Renal pelvis (tissue), 12 donors: ENCODE measurements at places on chromosomes 2 and 18. TPM values are rescaled to one million over a fixed set of nuclear protein-coding genes. Genes with fewer than 3 reads are reported as not detected.

The IWS1 gene
- 77.2 TPM for polyA plus RNA-seq

The GATA6 gene
- 10.6 TPM for polyA plus RNA-seq

The ABCG5 gene
- 0.84 TPM for polyA plus RNA-seq

The EFR3B gene
- polyA plus RNA-seq: 8.6 TPM

The SLC5A7 gene
- 0.76 TPM for polyA plus RNA-seq

The UCN gene
- 1.0 TPM for polyA plus RNA-seq

The TRMT61B gene
- 18.8 TPM for polyA plus RNA-seq

The LGALSL gene
- polyA plus RNA-seq: 34.6 TPM

The CREG2 gene
- 0.96 TPM for polyA plus RNA-seq

The PDE1A gene
- polyA plus RNA-seq: 19.8 TPM

The DPP10 gene
- 12.1 TPM for polyA plus RNA-seq

GRCh38 chr18:24366328-24366727, 31.3 kb downstream of the OSBPL1A start:
- no peak for DNase-seq

GRCh38 chr18:72973841-72974240, 106.1 kb upstream of the NETO1 start:
- DNase-seq: no peak

- DNase-seq: no peak
These were observed 1.9 kb downstream of the COA5 start for GRCh38 chr2:98606431-98606830.

GRCh38 chr18:42925036-42925435, 190.4 kb downstream of the RIT2 start:
- no peak for DNase-seq

DNA sequence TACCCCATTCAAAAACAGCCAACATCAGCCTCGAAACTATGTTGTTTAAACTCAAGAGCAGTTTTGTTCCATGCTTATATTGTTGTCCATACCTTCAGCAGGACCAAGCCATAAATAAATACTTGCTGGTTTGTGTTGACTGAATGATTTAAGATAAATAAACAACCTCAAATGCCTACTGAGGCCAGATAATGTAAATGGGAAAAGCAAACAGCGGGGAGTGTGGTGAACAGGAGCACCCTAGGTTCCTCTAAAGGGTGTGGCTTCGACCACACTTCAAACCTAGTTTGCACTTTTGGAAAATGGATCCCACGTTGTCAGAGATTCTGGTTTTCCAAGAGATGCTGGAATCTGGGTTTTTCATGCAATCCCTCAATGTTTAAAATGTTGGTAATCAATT, 1.7 kb upstream of the PMAIP1 start:
- no peak for DNase-seq

DNA sequence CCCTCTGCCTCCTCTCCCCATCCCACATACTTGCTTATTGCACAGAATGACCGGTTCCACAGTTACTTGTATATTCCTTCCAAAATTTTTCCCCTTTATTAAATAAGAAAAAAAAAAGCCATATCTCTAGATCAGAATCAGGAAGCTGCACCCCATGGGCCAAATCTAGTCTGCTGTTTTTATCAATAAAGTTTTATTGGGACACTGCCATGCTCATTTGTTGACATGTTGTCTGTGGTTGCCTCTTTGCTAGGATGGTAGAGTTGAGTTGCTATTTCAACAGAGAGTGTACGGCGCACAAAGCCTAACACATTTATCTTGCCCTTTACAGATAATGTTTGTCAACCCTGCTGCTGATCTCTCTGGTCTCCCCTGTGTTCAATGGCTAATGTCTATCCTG, 15.8 kb upstream of the PIEZO2 start:
- no peak for DNase-seq

- DNase-seq: no peak
These were observed 28.0 kb downstream of the ARID5A start for GRCh38 chr2:96564563-96564962.

GRCh38 chr2:172098650-172099471, 3.8 kb downstream of the DLX2 start:
- DNase-seq: no peak

DNA sequence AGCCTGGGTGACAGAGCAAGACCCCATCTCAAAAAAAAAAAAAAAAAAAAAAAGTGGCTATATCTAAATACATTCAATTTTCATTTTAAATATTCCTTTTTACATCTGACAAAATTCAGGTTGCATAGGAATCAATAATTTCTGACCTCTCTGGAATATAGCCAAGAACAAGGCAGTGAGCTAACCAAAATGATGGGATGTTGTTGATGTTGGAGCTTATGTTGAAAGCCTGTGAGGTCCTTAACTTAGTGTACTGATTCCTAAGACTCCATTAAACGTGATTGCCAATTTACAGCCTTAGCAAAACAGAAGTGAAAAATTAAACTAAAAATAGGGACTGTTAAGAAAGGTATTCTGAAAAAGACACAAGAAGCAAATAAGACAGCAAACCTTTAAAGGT, 109.6 kb downstream of the MEP1B start:
- DNase-seq: no peak

DNA sequence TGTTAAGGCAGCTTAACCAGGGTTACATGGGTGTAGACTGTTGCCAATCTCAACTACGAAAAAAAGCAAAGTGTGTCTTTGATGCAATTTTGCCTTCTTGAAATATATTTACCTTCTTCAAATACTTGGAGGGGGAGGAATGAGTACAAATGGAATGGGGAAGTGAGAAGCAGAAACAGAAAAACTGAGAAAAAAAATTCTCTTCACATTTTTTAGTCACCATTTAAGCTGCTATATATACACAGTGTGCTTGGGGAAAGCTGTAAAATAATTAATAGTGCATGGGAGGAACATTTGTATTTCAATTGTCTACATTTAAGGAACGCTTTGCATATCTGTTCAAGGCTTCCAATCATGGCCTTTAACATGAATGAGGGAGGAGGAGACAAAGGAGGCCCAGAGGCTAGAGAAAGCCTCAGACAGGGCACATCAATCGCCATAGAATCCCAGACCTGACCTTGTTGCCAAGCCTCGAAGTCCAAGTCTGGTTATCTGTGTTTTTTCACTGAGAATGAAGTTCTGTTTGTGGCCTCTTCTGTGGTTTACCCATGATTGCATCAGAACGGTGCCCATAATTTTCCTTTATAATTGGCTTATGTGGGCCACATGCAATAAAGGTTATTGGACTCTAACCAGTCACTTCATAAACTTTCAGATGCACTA, 158.6 kb downstream of the PIK3C3 start:
- DNase-seq: no peak

DNA sequence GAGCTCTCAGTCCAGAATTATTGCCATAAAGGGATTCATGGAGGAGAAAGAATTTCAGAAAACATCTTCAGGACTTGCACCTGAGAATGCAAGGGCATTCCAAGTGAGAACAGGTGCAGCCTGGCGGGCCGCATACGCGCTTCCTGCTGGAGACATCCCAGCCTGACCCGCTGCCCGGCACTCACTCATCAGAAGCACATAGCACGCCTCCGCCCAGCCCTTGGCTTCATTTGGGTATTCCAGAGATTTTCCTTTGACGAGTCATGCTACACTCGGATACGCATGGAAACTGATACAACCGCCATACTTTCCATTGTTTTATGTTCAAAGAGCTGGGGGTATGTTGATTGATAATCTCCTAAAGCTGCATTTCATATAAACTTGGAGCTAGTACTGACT, 228.0 kb upstream of the ID2 start:
- no peak for DNase-seq

GRCh38 chr2:53130441-53130943, 637.1 kb upstream of the CHAC2 start:
- no peak for DNase-seq

GRCh38 chr2:69948032-69948962, 13.1 kb downstream of the ASPRV1 start:
- peak; percentile 17 for DNase-seq

- peak; percentile 70 for DNase-seq
These were observed 2.1 kb downstream of the GULP1 start for GRCh38 chr2:188293601-188294351.

- no peak for DNase-seq
These were observed 422.5 kb upstream of the PIK3C3 start for GRCh38 chr18:41532344-41533086.

GRCh38 chr2:163200741-163201140, 362.2 kb upstream of the KCNH7 start:
- no peak for DNase-seq

DNA sequence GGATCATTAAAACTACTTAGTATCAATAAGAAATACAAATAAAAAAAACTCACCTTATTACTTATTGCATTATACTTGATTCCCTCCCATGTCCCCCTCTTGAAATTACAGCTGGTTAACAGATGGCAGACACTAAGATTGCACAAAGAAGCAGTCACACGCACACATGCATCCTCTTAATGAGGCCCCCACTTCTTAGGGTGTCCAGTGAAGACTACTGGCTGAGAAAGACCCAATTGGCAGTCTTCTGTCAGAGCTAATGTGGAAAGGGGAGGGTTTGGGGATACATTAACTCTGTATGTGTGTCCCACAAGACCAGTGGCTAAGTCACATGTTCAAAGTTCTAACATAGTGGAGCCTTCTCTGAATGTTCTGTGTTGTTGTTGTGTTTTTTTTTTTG, 210.7 kb downstream of the MTX2 start:
- DNase-seq: no peak

DNA sequence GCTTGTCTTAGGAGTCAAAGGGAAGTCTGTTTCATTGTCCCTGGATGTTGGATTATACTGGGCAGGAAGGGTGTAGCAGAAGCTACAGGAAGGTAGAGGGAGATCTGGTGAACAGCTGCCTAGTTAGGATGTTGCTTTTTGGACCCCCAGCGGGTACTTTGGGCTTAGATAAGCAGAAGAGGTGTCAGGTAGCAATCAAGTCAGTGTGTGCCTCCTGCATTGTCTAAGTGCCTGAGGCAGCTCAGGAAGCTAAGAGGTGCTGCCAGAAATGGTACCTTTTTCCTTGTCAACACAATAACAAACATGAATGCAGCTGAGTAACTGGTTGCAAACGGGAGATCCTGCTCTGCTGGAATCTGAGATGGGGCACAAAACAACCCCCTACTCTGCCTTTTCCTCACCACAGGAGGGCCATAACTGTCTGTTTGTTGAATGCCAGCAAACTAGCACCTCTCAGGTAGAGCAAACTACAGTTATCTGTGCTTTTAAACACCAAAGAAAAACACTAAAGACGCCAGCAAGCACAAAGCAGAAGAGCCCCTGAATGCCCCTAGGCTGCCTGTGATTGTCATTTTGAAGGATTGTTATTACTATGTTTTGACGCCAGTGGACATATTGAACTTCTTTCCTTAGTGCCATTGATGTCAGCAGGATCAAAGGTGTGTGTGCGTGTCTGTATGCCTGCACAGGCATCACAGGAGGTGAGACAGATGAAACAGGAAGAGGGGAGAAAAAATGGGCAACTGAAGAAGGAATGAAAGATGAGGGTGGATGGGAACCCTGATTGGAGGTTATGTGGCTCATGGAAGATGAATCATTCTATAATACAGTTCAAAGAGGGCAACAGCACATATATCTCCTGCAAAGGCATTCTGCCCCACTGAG, 151.4 kb downstream of the ETAA1 start:
- no peak for DNase-seq

DNA sequence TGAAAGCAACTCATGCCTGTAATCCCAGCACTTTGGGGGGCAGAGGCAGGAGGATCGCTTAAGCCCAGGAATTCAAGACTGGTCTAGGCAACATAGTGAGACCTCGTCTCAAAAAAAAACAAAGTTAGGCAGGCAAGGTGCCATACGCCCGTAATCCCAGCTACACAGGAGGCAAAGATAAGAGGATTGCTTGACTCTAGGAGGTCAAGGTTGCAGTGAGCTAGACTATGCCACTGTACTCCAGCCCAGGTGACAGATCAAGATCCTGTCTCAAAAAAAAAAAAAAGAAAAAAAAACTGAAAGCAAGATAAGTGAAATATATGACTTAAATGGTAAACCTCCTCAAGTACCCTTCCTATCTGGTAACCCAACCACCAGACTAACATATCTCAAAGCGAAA, 59.8 kb downstream of the USP34 start:
- DNase-seq: no peak

DNA sequence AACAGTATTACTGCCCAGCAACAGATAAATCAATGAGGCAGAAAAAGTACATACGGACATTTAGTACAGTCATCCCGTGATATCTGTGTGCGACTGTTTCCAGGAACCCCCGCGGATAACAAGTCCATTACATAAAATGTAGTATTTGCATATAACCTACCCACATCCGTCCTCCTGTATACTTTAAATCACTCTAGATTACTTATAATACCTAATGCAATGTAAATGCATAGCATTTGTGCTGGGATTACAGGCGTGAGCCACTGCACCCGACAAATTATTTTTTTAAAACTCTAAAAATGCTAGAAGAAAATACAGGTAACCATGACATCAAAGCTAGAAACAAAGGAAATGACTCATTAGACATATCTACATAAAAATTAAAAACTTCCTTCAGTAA, 91.6 kb downstream of the FAM161A start:
- no peak for DNase-seq

GRCh38 chr2:126635281-126635680, 20.7 kb upstream of the GYPC start:
- DNase-seq: no peak

DNA sequence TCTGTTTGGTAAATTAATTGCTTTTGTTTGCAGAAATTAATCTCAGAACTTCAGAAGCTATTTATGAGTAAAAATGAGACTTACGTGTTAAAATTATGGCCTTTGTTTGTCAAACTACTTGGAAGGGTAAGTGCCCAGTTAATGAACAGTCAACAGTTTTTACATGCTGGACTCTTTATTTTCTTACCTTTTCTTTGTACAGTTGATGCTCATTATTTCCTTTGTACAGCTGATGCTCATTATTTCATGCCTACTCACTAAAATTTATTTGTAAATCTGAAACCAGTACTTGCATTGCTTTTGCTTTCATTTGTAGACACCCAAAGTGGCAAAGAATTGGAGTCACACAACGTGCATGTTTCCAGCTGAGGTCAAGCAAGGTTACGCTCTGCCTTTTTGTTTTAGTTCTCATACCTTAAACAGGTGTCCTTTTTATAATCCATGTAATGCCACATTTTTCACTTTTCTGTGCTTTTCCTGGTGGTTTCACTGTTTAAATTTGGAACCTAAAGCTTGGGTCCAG, 13.3 kb downstream of the RIF1 start:
- no peak for DNase-seq

DNA sequence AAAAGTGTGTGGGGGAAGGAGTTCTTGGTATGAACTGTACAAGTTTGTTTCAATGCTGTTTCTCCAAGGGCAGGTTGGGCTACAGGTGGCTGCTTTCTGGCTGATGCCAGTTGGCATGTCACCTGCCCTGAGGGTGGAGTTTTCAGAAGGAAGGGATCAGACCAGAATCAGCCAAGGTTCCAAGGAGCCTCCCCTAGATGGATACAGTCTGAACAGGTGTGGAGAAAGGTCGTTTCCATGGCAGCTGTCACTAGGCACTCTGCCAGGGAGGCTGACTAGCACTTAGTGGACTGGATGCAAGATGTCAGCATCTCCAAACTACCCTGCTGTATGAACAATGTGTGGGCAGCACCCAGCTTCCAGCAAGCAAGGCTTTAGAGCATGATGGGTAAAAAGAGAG, 444.4 kb upstream of the HNRNPA3 start:
- DNase-seq: no peak
